ENCODE measurements at places on chromosomes 11 and 22.

DNA sequence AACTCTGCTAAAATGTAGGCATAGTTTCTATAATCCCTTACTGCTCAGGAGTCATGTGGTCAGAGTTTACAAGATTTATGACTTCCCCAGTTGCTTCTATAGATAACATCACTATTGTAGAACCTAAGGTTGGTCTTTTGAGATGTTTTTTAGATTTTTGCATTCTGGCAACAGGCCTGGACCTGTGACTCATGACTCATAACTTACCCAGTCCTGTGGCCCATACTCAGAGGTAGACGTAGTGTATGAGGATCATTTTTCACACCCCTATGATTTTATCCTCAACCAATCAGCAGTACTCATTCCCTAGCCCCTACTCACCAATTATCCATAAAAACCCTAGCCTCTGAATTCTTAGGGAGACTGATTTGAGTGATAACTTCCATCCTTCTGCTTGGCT lies 384.4 kb upstream of the DDI1 start:
- no peak for DNase-seq

GRCh38 chr22:50056214-50056972 lies 1.7 kb downstream of the TTLL8 start:
- DNase-seq = no peak

DNA sequence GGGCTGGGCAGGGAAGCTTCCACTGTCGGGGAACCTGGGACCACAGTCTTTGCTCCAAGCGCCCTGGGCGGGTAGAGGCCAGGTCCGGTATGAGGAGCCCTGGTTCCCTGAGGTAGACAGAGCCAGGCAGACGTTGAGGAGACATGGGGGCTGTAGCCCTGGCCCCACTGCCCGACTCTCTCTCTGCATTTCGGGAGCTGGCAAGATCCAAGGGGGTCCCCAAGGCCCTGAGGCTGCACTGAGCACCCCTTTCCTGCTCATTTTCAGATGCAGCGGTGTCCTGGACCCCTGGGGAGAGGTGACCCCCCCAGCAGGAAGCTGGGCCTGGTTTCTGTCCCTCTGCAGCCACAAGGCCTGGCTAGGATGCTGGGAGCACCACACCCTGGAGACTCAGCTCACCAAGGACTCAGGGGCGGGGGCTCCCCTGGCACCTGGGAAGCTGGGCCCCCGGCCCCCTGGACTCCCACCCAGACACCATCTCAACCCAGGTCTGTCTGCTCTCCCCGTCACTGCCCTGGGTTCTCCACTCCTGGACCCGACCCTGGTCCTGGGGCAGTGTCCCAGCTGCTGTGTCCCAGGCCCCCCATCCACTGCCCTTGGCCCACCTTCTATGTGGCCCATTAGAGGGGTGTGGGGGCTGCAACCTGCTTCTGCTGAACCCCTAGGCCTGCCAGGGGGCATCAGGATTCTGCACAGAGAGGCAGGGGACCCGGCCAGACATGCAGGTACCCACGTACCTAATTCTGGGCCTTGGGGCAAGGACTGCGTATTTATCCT lies 15.0 kb upstream of the MUC6 start:
- DNase-seq = no peak

DNA sequence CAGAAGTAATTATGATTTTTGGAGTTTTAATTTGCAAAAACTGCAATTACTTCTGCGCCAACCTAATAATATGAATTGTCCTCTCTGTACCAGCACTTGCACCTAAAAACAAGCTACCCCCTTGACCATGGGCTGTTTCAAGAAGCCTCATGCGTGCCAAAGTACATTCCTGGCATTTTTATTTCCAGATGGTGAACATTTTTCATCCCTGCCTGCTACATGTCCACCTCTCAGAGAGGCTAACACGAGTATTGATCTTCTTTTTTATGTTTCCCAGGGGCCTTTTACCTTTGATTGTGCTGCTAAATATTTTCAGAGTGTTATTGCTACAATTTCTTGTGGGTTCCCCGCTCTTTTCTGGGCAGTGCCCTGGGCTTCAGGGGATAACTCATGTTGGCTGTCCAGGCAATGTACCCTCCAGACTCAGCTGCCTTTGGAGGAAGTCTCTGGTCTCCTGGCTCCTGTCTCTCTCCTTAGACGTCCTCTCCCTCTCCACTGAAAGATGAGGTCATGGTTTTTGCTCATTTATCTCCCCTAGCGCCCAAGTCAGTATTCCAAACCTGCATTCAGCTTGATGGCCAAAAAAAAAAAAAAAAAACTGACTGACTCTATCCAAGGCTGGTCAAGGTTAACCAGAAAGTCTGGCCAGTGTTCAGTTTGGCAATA lies 86.2 kb upstream of the ASPHD2 start:
- no peak for DNase-seq

DNA sequence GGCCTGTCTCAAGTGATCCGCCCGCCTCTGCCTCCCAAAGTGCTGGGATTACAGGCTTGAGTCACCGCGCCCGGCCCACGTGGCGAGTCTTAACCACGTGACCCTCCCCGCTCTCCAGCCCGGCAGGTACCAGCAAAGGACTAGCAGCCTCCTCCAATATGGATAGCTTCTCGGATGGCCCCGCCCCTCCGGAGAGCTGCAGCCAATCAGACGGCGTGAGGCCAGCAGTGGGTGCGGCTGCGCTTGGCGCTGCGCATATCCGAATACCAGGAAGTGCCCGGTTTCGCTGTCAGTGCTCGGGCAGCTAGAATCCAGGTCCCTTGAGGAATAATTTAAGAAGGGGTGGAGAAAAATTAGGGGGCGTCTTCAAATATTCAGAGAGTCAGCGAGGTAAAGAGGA lies 14.7 kb upstream of the PISD start:
- DNase-seq = peak; percentile 93

GRCh38 chr22:24423519-24424000 lies 3.8 kb upstream of the ADORA2A start:
- no peak for DNase-seq

GRCh38 chr11:61138935-61139334 lies 22.3 kb downstream of the VPS37C start:
- no peak for DNase-seq

- DNase-seq = no peak
Observed at GRCh38 chr11:75145196-75145971, 5.5 kb upstream of the SLCO2B1 start.

DNA sequence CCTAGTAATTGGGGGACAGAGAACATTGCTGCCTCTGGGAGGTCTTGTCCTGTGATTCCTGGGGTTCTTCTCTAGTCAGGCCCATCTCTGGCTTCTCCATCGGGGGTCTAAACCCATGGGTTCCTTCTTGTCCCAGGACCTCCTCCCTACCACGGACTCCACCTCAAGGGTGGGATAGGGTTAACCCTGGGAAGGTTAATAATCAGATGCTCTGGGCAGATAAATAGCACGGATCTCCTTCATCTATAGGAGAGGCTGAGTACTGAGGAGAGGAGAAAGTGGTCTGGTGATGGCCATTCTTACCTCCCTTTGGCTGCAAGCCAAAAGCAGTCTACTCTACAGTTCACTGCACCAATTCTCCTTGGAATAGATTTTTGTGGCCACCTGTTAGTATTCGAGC lies 10.5 kb downstream of the HEPHL1 start:
- DNase-seq = no peak

GRCh38 chr11:78727816-78728215 lies 153.2 kb upstream of the NARS2 start:
- no peak for DNase-seq

DNA sequence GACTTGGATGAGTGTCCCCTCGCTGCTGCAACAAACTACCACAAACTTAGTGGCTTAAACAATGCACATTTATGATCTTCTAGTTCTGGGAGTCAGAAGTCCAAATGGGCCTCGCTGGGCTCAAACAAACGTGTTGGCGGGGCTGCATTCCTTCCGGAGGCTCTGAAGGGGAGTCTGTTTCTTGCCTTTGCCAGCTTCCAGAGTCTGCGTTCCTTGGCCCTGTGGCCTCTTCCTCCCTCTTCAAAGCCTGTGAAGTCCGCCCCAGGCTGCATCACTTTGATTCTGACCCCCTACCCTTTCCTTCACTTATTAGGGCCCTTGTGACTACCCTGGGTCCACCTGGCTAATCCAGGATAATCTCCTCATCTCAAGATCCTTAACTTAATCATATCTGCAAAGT lies 80.3 kb upstream of the NECTIN1 start:
- DNase-seq = no peak

DNA sequence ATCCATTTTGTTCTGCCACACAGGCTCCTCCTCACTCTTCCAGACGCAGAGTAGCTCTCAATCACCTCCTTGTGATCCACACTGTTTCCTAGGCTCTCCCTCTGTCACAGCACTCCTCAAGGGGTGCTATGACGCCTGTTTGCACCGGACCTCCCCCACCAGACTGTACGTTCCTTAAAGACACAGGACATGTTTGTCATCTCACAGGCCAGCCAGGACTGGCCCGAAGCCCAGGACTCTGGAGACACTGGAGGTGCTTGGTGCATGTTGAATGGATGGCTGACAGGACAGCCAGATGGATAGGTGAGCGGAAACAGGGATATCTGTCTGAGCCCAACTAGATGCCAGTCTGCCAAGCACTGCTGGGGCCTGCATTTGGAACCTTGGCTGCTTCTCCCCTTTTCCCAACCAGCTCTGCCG lies 13.6 kb downstream of the PLA2G6 start:
- no peak for DNase-seq

- DNase-seq = no peak
Observed at GRCh38 chr11:65293909-65294381, 20.7 kb upstream of the CDC42EP2 start.

DNA sequence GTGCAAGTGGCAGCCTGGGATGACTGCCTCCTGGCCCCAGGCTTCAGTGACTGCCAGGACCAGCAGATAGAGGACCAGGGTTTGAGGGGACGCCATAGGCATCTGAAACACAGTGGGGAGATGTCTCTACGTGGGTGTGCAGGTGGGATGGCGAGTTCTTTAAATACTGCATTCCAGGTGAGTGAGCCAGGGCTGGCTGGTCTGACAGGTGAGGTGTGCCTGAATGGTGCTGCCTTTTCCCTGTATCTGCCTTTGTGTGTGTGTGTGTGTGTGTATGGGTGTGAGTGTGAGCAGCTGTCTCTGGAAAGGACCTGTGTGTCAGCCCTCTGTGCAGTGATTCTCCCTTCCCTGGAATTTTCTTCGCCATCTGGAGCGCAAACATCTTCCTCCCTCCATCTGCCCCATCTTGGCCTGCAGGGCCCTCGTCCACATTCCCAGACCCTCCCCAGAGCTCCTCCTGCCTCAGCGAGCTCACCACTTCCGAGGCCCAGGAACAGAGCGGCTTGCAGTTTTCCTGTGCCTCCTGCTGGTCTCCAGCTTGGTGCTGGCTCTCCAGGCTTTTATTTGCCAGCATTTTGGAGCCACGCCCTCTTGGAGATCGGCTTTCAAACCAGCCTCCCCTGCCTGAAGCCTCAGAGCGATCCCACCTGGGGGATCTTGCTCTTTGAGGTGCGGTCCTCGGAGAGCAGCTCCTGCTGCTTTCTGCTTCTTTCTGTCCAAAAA lies at the start of gene GPHA2:
TSS of gene GPHA2 (minus strand) at position 535 of the 723 bp plus-strand sequence. CDS start at position 102, 433 bp downstream.
- DNase-seq = peak; percentile 60

GRCh38 chr11:19359221-19360000 lies 118.7 kb upstream of the E2F8 start:
- no peak for DNase-seq

DNA sequence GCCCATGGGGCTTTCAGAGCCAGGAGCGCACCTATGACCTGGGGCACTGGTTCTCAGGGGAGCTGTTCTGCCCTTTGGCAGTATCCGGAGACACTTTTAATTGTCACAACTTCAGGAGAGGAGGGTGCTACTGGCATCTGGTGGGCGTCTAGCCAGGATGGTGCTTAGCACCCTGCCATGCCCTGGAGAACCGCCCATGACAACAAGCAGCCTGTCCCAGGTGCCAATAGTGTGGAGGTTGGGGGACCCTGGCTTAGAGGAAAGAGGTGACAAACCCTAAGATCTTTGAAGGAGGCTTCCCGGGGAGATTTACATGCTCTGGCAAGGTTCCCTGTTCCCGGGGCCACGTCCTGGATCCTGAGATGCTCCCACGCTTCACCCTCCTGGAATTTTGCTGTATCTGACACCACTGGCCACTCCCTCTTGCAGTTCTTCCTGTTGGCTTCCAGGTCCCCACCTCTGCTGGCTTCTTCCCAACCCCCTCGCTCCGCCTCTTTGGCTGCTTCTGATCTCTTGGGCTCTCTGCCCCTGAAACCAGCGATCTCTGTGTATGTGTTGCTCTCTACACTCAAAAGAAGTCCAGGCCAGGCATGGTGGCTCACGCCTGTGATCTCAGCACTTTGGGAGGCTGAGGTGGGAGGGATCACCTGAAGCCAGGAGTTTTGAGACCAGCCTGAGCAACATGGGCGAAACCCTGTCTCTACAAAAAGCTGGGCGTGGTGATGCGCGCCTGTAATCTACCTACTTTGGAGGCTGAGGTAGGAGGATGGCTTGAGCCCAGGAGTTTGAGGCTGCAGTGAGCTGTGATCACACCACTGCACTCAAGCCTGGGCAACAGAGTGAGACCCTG lies 31.1 kb downstream of the FADS3 start:
- DNase-seq = no peak

GRCh38 chr22:32589007-32589406 lies 114.4 kb downstream of the FBXO7 start:
- no peak for DNase-seq

DNA sequence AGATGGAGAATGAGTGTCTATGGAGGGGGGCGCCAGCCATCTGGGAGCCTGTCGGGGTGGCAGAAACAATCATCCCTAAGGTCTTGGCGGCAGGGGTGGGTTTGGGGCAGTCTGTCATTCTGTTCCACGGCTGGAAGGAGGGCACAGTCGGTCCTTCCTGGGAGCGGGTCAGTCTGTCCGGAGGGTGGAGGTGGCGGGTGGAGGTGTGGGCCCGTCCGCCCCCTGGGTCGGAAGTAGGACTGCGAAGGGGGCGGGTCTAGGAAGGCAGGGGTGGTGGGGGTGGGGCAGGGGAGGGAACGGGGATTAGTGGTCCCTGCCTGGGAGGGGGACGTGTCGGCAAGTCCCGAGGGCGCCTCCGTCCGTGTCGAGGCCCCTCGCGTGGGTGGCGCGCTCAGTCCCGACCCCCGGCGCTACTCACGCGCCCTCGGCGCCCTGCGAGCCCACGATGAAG lies 461 bp downstream of the TBC1D10A start:
- DNase-seq = no peak

GRCh38 chr22:24431309-24432034 lies 4.1 kb downstream of the ADORA2A start:
- no peak for DNase-seq

GRCh38 chr11:38498721-38499120 lies 1900.7 kb upstream of the RAG2 start:
- DNase-seq = no peak

DNA sequence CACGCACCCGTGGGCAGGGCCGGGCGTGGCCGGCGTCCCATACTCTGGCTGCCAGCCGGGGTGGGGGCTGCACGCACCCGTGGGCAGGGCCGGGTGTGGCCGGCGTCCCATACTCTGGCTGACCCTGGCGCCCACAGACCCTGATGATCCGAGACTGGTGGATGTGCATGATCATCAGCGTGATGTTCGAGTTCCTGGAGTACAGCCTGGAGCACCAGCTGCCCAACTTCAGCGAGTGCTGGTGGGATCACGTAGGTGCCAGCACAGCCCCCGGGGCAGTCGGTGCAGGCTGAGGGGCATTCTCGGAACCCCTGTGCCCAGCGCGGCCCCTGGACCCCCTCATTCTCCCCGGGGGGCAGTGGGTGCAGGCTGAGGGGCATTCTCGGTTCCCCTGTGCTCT lies 19.0 kb downstream of the RNH1 start:
- DNase-seq = no peak

All from C1 segment of cervical spinal cord (tissue), 14 donors.